ENCODE measurements at places on chromosomes 7 and 10.

- DNase-seq = no peak
Observed at GRCh38 chr7:158992759-158993158, 136.4 kb downstream of the DYNC2I1 start.

- DNase-seq = no peak
Observed at GRCh38 chr7:77993838-77994237, 195.3 kb downstream of the PHTF2 start.

DNA sequence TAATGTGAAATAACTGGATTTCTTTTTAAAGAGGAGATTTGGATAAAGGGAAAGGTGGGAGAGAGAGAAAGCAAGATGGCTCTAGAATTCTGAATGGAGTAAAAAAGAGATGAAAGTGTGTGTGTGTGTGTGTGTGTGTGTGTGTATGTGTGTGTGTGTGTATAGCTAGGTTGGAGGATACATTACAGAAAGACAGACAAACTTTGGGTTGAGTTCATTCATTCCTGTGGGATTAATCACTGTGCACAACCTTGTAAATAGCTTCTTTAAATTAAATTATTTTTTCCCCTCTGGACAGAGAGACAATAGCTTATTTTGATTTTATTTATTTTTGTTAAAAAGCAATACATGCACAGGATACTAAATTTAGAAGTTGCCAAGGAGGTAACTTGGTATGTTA, 7.5 kb downstream of the ASB4 start:
- DNase-seq = peak; percentile 31

- DNase-seq = no peak
Observed at GRCh38 chr7:101899616-101900015, 82.2 kb downstream of the CUX1 start.

GRCh38 chr7:139566075-139566474, 42.6 kb downstream of the CLEC2L start:
- no peak for DNase-seq
